Astrocyte of the spinal cord (primary cell): ENCODE measurements at places on chromosomes 16 and 17.

- no peak for DNase-seq
Measured at GRCh38 chr17:70654706-70655105, 485.4 kb downstream of the KCNJ2 start.

DNA sequence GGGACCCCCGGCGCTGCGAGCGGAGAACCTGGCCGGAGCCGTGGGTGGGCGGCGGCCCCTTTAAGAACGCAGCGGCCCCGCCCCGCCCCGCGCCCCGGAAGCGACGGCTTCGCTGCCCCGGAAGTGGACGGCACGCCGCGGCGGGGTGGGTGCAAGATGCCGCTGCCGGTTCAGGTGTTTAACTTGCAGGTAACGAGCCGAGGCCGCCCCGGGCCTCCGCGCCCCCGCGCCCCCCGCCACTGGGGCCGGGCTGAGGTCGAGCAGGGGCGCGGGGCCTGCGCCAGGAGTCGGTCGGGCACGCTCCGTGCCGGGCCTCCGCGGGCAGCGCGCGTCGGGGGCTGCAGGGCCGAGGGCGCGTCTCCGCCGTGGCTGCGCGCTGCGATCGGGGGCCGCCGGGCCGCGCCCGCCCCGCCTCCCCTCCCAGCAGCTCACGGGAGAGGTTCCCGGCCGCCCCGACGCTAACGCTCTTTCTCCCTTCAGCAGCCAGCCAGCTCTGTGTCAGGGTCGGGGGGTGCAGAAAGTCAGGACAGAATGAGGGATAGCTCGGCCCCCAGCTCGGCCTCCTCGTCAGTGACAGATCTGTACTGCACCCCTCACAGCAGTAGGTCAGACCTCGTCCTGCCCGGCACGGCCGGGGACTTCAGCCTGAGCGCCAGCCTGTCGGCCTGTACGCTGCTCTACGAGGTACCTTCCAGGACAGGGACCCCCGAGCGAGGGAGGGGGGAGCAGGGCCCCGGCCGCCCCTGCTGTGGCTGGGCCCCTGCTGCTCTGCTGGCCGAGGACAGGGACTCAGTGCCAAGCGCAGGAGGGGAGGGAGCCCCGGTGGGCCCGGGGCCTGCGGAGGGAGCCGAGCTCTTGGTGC, at the start of the genes GPS1 and RFNG:
Gene GPS1 (plus strand): TSS at position 123 of the 862 bp plus-strand sequence. CDS start 34 bp downstream, at position 157.
Gene RFNG (minus strand): TSS at position 36 of the 862 bp plus-strand sequence. CDS start 45 bp downstream, outside the sequence.
- DNase-seq = peak; percentile 50

- no peak for DNase-seq
Measured at GRCh38 chr17:61555127-61555566, 35.9 kb downstream of the NACA2 start.

DNA sequence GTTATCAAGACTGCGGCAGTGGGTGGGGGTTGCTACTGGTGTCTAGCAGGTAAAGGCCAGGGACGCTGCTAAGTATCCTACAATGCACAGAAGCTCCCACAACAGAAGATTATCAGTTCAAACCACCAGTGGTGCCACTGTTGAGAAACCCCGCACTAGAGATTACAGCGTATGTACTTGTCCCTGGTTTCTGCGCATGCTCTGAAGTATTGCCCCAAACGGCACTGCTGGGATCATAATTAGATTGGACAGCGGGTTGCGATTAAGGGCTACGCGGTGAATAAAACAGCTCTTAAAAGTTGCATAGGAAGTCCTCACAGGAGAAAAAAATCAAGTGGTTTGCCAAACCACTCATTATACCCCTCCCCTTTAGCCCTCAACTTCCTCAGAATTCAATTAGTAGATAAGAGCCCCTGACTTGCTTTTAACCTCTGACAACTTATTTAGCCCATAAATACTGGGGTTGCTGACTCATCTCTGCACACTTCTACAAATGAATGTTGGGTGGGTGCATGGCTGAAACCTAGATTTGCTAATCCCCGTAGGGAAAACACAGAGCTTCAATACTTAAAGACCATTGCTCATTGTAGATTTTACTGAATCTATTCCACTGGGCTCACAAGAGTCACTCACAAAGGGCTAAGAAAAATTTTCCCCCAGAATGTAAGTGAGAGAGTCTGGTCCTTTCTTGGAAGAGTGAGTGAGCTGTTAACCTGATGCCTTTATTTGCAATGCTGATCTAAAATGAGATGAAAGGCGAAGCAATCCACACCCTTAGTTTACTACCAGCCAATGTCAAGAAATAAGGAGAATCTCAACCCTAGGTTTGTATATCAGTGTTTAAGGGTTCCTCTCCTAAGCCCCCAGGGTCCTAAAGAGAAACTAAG, 91.8 kb downstream of the RGS9 start:
- peak; percentile 24 for DNase-seq

DNA sequence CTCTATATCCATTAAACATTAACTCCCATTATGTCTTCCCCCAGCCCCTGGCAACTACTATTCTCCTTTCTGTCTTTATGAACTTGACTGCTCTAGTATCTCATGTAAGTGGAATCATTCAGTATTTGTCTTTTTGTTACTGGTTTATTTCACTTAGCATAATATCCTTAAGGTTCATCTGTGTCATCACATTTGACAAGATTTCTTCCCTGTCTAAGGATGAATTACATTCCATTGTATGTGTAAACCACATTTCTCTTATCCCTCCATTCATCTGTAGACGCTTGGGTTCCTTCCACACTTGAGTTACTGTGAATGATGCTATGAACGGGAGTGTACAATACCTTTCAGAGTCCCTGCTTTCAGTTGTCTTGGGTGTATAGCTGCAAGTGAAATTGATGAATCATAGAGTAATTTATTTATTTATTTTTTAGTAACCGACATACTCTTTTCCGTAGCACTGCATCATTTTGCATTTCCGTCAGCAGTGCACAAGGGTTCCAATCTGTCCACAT, 399.7 kb upstream of the RBFOX1 start:
- no peak for DNase-seq
